HFFc6 (cell line): ENCODE measurements at places on chromosomes 12 and 14. TPM values are rescaled to one million over a fixed set of nuclear protein-coding genes. Genes with fewer than 3 reads are reported as not detected.

GRCh38 chr12:70543444-70543843, 93.8 kb downstream of the PTPRB start:
- peak overlapping the region; percentile 27 for H3K4me3 ChIP-seq
- H3K27ac ChIP-seq: peak overlapping the region; percentile 73
- peaks cover 5% of the 10 kb centered on the region; the same call in 1 of the 2 replicates for H3K36me3 ChIP-seq
- DNase-seq: peak; percentile 94
- peaks cover 2% of the 10 kb centered on the region; the same call in 1 of the 2 replicates for H3K27me3 ChIP-seq
- peaks cover 36% of the 10 kb centered on the region for H3K4me1 ChIP-seq

- no peaks in the 10 kb centered on the region for H3K36me3 ChIP-seq
- peaks cover 6% of the 10 kb centered on the region for H3K4me1 ChIP-seq
- no peak overlapping the region for H3K4me3 ChIP-seq
- DNase-seq: no peak
Observed at GRCh38 chr14:75301666-75302325, 23.2 kb downstream of the FOS start.

- peaks cover 35% of the 10 kb centered on the region for H3K36me3 ChIP-seq
- no peak overlapping the region for H3K4me3 ChIP-seq
Observed at GRCh38 chr12:89437231-89437630, 84.9 kb upstream of the DUSP6 start.

GRCh38 chr12:107092669-107093416, 506 bp downstream of the CRY1 start:
- no peak for DNase-seq
- H3K4me3 ChIP-seq: no peak overlapping the region
- peaks cover 3% of the 10 kb centered on the region; the same call in 1 of the 2 replicates for H3K27me3 ChIP-seq
- no peak overlapping the region for H3K27ac ChIP-seq
- H3K36me3 ChIP-seq: peaks cover 8% of the 10 kb centered on the region

DNA sequence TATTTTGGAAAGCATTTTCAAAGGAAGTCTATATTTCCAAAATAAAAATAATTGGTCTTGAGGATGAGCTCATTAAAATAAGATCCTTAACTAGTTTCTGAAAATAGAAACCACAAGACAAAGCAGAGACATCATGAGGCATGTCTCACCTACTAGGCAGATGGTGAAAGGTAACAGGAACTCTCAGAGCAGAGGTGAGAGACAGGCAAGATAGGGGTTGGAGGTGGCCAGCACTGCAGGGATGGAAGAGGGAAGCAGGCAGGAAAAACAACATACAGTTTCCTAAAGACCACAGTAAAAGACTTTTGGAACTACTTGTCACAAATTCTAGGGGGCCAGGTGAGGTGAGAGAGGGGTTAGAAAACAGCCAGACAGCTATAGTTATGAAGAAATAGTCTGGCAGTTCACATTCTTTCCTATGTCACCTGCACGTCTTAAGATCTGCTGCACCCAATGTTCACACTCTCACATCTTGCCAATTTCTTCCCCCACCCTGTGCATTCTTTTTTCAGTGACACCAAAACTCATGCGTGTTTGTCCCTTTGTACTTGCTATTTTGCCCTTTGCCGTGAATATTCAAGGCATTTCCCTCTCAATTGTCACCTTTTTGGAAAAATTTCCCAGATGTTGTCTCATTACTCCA, 341.7 kb upstream of the KITLG start:
- H3K27me3 ChIP-seq: no peaks in the 10 kb centered on the region; the same call in 1 of the 2 replicates
- peaks cover 61% of the 10 kb centered on the region for H3K4me1 ChIP-seq
- peaks cover 4% of the 10 kb centered on the region; the same call in 1 of the 2 replicates for H3K36me3 ChIP-seq

FAIM2 gene
- total RNA-seq: 0.46 to 1.1 TPM (median 0.85 TPM) in 3 replicates

KRT73 gene
- not detected in 3 replicates for total RNA-seq

HCAR1 gene
- total RNA-seq: not detected in 3 replicates

TAS2R30 gene
- total RNA-seq: 0.19 to 0.59 TPM (median 0.46 TPM) in 3 replicates
